CD8-positive, alpha-beta memory T cell (primary cell): ENCODE measurements at places on chromosomes 3 and 15. TPM values are rescaled to one million over a fixed set of nuclear protein-coding genes. Genes with fewer than 3 reads are reported as not detected.

The INSYN1 gene
- total RNA-seq: not detected

The SLC22A14 gene
- total RNA-seq: not detected

The MLF1 gene
- total RNA-seq: 4.0 TPM

GRCh38 chr3:159458982-159459381, 529.7 kb upstream of the IL12A start:
- no peak overlapping the region for H3K27ac ChIP-seq
- H3K4me3 ChIP-seq: no peak overlapping the region
- H3K27me3 ChIP-seq: no peaks in the 10 kb centered on the region
- no peaks in the 10 kb centered on the region for H3K4me1 ChIP-seq

The CHRM5 gene
- not detected for total RNA-seq

- H3K4me1 ChIP-seq: no peaks in the 10 kb centered on the region
- no peak for DNase-seq
- no peak overlapping the region for H3K27ac ChIP-seq
- no peaks in the 10 kb centered on the region for H3K27me3 ChIP-seq
These were observed 161.2 kb upstream of the ABI3BP start for GRCh38 chr3:101154401-101154800.

DNA sequence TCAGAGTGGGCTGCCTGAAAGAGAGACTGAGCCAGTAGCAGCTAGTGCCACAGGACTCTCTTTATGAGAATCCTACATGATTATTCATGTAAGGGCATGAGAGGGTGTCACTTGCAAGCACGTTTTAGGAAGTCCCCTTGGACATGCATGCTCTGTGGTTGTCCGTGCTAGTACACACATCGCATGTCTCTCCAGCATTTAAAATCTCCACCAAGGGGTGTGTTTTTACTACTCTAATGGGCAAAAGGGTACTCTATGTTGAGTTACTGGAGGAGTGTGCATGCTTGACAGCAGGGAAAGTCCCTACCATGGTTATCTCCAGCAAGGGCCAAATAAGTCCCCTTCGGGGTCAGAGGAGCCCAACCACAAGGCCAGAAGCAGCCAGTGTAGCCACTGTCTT, 70.7 kb downstream of the DCLK3 start:
- H3K4me3 ChIP-seq: no peak overlapping the region
- H3K36me3 ChIP-seq: no peaks in the 10 kb centered on the region
- H3K4me1 ChIP-seq: no peaks in the 10 kb centered on the region
- no peak overlapping the region for H3K27ac ChIP-seq
- H3K27me3 ChIP-seq: no peaks in the 10 kb centered on the region
- DNase-seq: no peak

The CD96 gene
- 80.9 TPM for total RNA-seq

The LYZL4 gene
- not detected for total RNA-seq
